ENCODE measurements at places on chromosomes 1 and 21. TPM values are rescaled to one million over a fixed set of nuclear protein-coding genes. Genes with fewer than 3 reads are reported as not detected.

GRCh38 chr1:150875197-150876118 is 941 bp downstream of the ARNT start:
- no peak for DNase-seq

GRCh38 chr1:220770245-220770913 is 16.3 kb upstream of the MTARC1 start:
- no peak for DNase-seq

GRCh38 chr1:92291372-92291999 is 7.3 kb downstream of the GLMN start:
- no peak for DNase-seq

GRCh38 chr1:36178471-36179219 is 22.7 kb downstream of the MAP7D1 start:
- no peak for DNase-seq

DNA sequence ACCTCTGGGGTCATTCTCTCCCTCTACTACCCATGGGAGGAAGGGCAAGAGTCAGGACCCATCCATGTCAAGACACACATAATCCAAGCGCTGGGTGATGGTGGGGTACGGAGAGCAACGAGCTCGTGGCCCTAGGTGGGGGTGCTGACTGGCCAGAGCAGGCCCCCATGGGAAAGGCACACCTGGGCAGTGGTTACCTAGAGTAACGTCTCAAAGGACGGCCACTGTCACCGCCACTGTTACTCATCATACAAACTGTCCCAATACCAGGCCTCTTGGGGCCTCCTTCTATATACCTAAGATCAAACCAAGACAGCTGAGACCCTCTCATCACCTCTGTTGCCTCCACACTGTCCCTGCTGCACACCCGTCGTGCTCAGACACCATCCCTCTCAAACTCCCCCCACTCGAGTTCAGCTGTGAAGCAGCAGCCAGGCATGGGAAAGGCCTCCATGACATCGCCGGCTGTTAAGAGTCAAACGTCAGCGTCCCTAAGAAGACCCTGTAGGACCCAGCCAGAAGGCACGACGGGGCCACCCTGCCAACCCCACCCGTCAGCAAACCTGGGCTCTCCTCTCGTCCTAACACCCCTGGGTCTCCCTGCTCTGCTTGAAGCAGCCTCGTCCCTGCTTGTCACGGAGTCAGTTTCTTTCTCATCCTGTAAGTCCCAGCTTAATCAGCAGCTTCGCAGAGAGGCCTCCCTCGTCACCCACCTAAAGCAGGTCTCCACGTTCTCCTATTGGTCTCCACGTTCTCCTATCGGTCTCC is 15.3 kb downstream of the NPHP4 start:
- DNase-seq = no peak

Gene GPR25
- not detected for polyA plus RNA-seq

GRCh38 chr1:239308701-239309333 is 77.6 kb upstream of the CHRM3 start:
- no peak for DNase-seq

DNA sequence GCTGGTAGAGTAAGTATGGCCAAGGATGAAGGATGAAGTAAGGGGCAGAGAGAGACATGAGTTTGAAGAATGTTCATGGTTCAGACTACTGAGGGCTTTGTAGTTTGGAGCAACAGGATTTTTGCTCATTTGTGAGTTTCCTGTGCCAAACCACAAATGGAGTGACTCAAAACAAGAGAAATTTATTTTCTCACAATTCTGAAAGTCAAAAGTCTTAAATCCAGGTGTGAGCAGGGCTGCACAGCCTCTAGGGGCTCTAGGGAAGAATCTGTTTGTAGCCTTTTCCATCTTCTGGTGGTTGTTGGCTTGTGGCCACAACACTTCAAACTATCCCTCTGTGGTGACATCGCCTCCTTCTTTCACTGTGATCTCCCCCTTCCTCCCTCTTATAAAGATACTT is 58.9 kb downstream of the RHOU start:
- no peak for DNase-seq

DNA sequence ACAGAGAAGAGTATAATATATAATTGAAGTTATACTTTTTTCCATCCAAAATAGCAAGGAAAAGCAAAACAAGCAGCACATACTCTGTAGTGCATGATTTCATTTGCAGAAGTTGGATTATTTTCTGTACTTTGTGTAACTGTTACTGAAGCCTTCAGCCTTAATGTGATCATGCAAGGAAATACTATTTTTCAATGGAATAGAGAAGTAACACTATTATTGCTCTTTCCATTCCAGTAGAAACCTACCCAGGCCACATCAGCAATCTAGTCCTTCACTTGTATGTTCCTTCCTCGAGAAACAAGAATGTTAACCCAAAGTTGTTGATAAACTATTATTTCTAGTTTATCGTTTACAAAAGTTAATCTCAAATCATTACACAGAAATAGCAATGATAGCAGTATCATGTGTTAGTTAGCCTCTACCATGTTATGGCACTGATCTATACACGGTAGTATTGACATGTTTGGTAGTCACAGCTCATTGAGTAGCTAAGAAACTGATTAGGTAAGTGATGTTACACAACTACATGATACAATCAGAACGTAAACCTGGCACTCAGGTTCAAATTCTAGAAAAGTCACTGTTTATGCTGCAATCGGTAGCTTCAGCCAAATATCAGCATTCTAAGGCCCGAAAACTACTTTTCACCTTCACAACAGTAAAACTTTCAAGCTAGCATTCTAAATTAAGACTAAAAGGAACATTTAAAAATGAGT is 37.6 kb upstream of the CHRM3 start:
- DNase-seq = no peak

- no peak for DNase-seq
Measured at GRCh38 chr1:229088711-229089110, 182.2 kb upstream of the RAB4A start.

DNA sequence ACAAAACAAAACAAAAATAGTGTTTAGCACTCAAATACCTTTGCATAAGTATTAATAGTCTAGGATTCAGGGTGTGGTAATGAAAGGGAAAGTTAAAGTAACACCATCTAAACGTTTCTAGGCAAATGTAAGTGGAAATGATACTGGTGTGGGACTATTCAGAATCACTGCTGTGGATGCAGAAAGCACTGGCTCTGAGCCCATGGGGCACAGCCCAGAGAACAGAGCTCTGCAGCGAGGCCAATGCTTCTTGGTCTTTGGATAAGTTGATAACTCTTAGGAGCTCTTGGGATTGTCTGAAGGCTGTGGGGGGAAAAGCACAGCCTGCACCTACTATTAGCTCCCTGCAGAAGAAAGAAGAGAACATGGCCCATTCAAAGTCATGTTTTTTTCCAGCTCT is 21.4 kb upstream of the DNM3 start:
- DNase-seq = no peak

Gene RUSC1
- polyA plus RNA-seq = 32.4 TPM

- no peak for DNase-seq
Measured at GRCh38 chr1:159023723-159024122, 14.0 kb downstream of the IFI16 start.

DNA sequence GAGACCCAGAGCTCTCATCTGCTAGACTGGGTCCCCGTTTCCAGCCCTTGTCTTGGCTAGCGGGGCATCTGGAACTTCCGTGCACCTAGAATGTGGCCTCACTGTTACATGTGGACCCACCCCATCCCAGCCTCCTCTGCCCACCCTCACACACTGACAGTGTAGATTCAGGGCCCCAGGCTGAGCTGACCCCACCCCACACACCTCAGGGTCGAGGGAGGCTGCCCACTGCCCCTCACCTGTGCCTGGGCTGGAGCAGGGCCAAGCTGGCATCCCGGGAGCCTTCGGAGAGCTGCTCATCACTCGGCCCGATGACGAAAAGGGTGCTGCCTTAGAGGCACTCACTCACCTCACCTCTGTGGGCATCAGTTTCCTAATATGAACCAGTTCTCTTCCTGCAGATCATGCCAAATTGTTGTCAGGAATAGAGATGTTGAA is 11.1 kb downstream of the ACOT11 start:
- no peak for DNase-seq

- DNase-seq = no peak
Measured at GRCh38 chr1:165753934-165754333, 14.7 kb downstream of the TMCO1 start.

DNA sequence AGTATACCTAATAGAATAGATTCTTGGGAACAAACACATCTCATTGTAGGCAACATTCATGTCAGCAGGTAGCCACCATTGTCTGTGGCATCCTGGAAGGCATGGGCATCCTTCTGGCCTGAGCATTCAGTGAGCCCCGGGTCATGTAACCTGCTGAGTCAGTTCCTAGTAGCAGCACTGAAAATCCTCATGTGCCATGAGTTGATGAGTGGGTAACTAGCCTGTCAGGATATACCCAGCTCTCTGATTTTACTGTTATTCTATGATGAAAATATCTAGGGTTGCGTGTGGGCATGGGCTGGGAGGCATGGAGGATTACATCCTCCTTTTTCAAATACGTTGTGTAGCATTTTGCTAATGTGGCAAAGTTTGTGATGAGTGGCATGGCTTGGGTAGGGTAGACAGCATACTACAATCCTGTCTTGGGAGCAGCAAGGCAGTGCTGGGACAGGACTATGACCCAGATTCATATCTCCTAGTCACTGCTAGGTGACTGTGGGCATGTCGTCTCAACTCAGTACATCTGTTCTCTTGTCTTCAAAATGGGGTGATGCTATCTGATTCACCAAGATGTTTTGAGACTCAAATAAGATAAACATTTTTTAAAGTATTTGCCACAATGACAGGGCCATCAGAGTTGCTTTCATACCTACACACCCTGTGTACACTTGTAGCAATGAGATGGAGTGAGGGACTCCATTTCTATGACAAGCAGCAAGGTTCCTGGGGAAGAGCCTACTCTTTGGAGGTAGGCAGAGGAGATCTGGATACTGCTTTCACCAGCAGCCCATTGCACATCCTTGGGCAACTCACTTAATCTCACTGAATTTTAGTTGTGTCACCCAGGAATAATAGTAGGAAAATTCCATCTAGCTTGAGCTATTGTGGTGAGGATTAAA is 62.5 kb downstream of the CD58 start:
- DNase-seq = no peak

Gene MSH4
- 0.10 TPM for polyA plus RNA-seq

GRCh38 chr1:180498594-180498993 is 3.8 kb downstream of the ACBD6 start:
- DNase-seq = no peak

- no peak for DNase-seq
Measured at GRCh38 chr1:178172939-178173338, 79.0 kb downstream of the RASAL2 start.

DNA sequence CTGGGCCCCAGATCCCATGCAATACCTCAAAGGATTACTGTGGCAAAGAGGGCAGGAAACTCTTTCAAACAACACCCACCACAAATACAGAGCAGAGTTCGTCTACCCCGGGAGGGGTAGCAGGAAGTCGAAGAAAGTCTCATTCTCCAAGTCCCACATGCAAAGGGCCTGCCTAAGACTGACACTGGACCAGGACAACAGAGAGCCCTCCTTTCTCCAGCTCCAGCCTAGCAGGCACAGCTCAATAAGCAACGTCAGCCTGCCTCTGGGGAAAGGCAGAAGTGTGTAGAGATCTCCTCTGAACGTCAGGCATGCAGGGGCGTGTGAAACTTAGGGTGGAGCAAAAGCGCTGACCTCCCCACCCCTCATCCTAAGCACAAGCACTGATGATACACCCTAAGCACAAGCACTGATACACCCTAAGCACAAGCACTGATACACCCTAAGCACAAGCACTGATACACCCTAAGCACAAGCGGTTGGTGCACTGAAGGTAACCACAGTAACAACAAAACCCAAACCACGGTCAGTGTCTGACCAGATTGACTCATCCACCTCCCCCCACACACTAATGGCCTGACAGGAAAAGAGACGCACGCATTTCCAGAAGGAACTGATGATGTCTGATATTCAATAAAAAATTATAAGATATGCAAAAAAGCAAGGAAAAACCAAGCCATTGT is 1.3 kb downstream of the KRTAP12-3 start:
- DNase-seq = no peak

GRCh38 chr21:36848730-36849274 is 117.7 kb downstream of the HLCS start:
- no peak for DNase-seq

- no peak for DNase-seq
Measured at GRCh38 chr1:65420590-65421350, at the start of the genes LEPR and LEPROT. Gene LEPR (plus strand): TSS chr1:65420668. CDS start chr1:65565566, 144,898 bp downstream. Gene LEPROT (plus strand): TSS chr1:65420668. CDS start chr1:65420725, 57 bp downstream.

- no peak for DNase-seq
Measured at GRCh38 chr1:15207829-15208429, 39.1 kb upstream of the FHAD1 start.

- DNase-seq = no peak
Measured at GRCh38 chr1:19824541-19824940, 9.5 kb upstream of the RNF186 start.

- DNase-seq = no peak
Measured at GRCh38 chr1:93348104-93348728, 2.5 kb downstream of the DR1 start.

- DNase-seq = no peak
Measured at GRCh38 chr1:88302843-88303486, 381.1 kb upstream of the PKN2 start.

Gene ARV1
- 30.7 TPM for polyA plus RNA-seq

GRCh38 chr1:7678491-7679158 is 92.5 kb upstream of the VAMP3 start:
- DNase-seq = no peak

Gene EPHA2
- 60.3 TPM for polyA plus RNA-seq

Gene CSF3R
- not detected for polyA plus RNA-seq

Gene RNF186
- polyA plus RNA-seq = not detected

GRCh38 chr21:17780539-17780938 is 38.6 kb downstream of the C21orf91 start:
- DNase-seq = peak; percentile 11

Gene CTNNBIP1
- polyA plus RNA-seq = 92.3 TPM

GRCh38 chr1:193629875-193630274 is 443.5 kb upstream of the B3GALT2 start:
- no peak for DNase-seq
